ENCODE measurements at places on chromosomes 3 and 15.
A peak's percentile ranks its signal among the peaks of the same experiment; 100 is the strongest.

- DNase-seq, result no peak
Measured at GRCh38 chr3:78823434-78823833, 944.4 kb downstream of the ROBO1 start.

- DNase-seq, result no peak
Measured at GRCh38 chr3:25151281-25151902, 276.7 kb upstream of the RARB start.

- no peak for DNase-seq
Measured at GRCh38 chr3:111919370-111920065, 59.3 kb upstream of the ABHD10 start.

DNA sequence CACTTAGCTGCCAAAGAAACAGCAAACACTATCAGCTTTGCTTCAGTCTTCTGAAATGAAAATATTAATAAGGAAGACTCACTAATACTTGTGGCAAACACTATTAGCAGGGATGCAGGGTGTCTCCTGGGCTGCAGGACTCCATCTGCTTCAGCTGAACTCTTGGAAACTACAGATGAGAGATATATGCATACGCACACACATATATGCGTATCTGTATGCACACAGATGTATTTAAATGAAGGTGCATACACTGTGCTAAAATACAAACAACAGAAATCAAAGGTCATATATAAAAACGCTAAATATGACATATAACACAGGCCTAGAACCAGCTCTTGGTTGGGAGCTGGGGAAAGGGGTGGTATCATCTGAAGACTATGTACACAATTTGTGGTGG, 10.6 kb downstream of the PPM1M start:
- DNase-seq, result no peak

DNA sequence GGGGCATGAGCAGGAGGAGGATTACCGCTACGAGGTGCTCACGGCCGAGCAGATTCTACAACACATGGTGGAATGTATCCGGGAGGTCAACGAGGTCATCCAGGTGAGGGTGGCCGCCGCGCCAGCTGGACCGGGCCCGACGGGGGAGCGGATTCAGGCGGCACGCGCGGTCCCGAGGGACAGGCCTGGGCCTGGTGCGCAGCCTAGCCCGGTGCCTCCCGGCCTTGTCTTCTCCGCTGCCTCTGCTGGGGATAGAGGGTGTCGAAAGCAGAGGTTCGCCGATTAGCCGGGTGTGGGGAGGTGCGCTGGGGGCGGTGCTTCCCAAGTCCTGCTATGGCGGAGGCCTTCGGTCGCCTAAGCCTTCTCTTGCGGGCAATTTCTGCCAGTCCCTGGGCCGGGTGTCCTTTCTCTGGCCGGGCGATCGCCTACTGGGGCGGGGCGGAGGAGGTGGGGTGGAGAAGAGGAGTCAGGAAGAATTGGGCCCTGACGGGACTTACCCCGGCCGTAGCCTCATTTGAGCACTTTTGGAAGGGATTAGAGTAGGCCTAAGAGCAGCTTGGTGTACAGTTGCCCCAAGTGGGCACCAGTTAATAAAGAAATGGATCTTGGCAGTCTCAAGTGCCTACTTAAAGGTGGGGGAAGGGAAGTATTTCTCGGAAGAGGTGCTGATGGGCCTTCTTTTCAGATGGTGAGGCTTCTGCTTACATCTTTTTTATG, 940 bp downstream of the ARIH1 start:
- peak; percentile 89 for DNase-seq

- no peak for DNase-seq
Measured at GRCh38 chr3:60316121-60316797, 935.0 kb downstream of the FHIT start.

DNA sequence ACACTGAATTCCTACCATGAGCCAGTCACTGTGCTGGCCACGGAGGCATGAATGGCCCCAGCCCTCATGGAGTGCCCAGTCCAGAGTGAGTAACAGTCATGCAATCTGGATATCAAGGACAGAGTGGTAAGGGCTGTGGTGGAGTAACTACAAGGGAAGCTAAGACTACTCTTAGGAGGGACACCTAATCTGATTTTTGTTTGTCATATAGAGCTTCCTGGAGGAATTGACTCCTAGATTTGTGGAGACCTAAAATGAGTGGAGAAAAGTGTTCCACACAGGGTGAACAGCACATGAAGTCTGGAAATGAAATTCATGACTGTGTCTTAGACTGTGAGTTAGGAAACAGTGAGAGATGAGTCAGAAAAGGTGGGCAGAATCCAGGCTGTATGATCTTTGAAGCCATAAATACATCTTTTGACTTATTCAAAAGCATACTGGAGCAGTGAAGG, 219.9 kb downstream of the NFKBIZ start:
- DNase-seq, result no peak

DNA sequence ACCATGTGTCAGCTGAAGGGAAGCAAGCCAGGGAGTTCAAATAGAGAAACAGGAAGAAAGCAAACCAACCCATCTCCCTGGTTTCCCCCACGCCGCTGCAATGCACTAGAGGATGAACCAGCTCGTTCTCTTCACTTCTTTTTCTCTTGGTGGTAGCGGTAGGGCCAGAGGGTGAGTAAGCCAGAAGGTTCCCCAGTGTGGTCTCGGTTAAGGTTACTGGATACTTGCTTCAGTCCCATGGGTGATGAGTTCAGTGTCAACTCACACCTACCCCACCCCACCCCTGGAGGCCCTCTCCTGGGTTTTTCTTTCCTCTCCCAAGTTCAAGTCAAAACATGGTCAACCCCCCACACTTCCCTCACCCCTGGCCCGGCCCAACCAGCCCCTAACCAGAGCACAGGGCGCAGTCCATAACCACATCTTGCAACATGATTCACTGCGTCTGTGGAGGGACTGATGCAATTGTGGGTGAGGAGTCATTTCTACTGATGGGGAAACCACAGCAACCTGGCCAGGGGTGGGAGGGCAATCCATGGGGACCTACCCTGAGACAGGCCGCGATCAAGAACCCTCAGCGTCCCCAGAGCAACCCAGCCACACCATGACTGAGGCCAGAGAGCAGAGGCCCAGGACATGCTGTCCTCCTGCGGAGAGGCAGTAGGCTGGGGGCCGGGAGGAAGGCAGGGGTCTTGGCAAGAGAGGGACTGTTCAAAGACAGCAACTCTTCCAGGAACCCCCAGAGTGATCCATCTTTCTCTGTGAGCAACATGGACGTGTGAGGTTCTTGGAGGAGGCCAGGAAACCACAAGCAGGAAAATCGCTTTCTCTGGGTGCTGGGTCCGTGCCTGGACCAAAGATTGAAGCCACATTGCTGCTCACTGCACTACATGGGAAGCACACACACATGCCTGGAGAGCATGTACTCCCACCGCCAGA, 276.6 kb downstream of the UACA start:
- no peak for DNase-seq

GRCh38 chr3:183975981-183976662, 41.6 kb downstream of the ABCC5 start:
- DNase-seq, result no peak

- DNase-seq, result no peak
Measured at GRCh38 chr15:38260077-38260476, 7.4 kb downstream of the SPRED1 start.

- DNase-seq, result no peak
Measured at GRCh38 chr3:169550284-169550683, 113.2 kb downstream of the MECOM start.

DNA sequence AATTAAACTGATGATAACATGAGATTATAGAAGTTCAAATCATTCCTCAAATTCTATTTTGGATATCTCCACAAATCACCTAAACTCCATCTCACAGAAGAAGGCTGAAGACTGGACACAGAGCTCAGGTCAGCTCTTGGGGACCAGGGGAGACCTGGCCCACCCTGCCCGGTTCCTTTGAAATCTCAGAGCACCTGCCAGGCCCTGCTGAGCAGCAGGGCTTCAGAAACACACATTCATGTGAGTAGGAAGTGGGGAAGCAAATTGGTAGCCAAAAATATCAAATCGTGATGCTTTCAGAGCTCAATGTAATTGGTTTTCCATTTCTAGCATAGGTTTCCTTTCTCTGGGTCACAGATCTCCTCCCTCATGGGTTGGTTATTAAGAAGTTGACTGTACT, 76.2 kb downstream of the OCA2 start:
- DNase-seq, result no peak

DNA sequence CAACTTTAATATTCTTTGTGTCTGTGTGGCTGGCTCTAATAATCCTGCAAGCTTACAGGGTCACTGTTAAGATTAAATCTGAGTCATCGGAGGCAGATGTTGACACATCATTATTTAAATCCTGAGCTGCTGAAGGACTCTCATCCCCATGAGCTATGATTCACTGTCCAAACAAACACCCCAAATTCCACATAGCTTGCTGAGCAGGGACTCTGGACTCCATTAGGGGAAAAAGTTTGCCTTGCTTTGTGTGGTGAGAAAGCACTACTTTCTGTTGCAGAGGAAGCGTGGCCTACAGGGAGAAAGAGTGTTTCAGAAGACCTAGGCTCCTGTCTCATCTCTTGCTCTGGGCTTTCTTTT, 213.7 kb downstream of the PDCD6IP start:
- DNase-seq, result no peak

- DNase-seq, result no peak
Measured at GRCh38 chr3:43522727-43523362, 99.0 kb downstream of the ANO10 start.

GRCh38 chr15:27850050-27850449, 249.1 kb downstream of the OCA2 start:
- no peak for DNase-seq

- no peak for DNase-seq
Measured at GRCh38 chr3:188126276-188126675, 27.7 kb upstream of the LPP start.

DNA sequence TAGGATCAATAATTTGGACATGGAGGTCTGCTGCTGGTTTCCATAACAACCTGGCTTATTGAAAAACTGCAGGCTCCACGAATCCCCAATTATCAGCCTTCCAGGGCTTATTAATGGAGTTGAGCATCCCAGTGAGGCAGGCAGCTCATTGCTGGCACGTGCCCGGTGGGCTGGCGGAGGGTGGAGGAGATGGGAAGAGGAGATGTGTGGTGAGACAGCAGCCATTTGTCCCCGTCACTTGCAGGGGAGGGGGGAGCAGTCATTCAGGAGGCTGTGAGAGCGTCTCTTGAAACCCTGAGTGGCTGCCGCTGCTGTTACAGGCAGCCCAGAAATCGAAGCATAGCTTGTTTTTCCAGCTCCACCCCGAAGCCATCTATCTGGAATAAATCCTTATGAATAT, 70.6 kb downstream of the GAP43 start:
- DNase-seq, result no peak

GRCh38 chr3:110577854-110578253, 493.8 kb upstream of the NECTIN3 start:
- DNase-seq, result no peak

DNA sequence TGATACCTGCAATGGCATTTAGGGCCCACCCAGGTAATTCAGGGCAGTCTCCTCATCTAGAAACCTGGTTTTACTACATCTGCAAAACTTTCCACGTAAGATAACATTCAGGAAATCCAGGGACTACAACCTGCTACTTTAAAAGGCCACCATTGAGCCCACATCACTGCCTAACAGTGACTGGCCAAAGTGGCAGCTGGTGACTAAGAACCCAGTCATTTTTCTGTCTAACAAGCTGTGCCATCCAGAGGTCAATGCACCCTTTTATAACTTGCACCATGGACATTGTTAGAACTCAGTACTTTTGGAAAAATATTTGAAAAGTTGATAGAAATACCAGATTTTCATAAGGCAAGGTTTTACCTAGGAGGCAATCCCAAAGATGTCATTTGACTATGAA, 492.4 kb downstream of the OTOL1 start:
- no peak for DNase-seq

Data from coronary artery (tissue), 2 donors.